ENCODE measurements at places on chromosomes 12 and 14.
A peak's percentile ranks its signal among the peaks of the same experiment; 100 is the strongest.

DNA sequence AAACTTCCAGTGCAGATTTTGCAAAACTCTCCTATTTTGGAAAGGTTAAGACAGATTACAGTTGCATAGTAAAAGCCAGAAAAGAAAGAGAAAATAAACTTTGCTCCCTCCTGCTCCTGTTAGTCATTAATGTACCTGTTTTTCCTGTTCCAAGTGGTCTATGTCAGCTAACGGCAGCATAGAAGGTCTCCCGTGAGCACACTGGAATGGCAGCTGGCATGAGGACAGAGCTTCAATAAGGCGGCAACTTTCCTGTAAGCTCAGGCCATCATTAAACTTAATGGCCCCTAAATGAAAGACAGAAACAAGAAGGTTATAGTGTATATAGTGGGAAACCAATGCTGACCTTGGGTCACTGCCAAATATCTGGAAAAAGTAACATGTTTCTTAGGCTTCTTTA, 16.0 kb downstream of the EIF2B2 start:
- DNase-seq, result no peak

- no peak for DNase-seq
These were observed 146.5 kb downstream of the SRGAP1 start for GRCh38 chr12:63990828-63991547.

DNA sequence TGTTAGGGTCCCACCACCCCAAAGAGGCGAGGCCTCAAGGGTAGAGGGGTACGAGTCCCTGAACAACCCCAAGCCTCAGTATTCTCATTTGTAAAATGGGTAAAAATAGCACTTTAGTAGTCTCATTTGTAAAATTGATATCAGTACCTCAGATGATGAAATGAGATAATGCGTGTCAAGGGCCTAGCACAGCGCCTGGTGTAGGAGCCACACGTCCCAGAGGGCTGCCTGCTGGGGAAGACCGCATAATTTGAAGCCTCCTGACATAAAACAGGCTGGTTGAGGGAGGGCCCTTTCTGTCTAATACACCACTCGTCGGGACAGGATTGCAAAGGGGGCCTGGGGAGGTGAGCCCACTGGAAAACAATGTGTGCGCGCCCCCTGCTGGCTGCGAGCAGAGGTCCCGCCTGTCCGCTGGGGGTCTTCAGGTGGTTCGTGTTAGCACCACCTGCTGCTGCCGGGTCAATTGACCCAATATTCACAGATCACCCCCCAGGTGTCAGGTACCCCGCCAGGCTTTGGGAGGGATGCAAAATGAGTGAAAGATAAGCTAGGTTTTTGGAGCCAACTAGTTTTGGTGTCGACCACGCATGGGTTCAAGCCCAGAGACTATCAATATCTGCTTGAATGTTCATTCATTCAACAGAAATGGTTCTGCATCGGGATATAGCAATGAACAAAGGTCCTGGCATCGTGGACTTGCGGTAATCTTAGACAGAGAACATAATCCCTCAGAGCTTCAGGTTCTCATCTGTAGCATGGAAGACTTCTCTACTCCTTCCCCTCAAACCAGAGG, 24.7 kb upstream of the IRF2BPL start:
- DNase-seq, result no peak

DNA sequence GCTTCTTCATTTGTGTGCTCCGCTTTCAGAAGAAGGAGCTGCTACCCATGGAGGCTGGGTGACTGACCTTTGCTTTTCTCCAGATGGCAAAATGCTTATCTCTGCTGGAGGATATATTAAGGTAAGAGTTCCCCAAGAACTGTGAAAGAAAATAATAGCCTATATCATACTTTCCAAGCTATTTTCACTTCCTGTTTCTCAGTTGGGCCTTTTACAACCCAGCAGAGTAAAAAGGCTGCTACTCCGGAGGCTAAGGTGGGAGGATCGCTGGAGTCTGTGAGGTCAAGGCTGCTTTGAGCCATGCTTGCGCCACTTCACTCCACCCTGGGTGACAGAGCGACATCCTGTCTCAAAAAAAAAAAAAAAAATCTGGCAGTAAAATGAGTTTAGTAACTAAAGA, 82.1 kb downstream of the APAF1 start:
- no peak for DNase-seq

DNA sequence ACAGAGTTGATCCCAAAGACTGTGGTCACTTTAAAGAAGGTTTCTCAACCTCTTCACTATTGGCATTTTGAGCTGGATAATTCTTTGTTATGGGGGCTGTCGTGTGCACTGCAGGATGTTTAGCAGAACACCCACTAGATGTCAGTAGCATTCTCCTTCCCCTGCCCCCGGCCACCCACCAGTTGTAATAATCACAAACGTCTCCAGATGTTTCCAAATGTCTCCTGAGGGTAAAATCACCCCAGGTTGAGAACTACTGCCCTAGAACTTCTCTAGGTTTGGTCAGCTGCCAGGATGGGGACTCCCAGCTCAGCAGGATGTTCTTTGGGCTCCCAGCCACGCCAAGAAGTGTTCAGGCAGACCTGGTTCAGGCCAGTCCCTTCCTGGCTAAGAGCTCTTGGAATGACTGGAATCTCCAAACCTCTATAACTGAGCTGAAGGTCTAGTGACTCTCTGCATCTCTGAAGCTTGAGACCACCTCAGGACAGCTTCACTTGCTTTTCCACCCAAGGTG, 12.5 kb upstream of the AJUBA start:
- DNase-seq, result peak; percentile 75

- DNase-seq, result no peak
These were observed 739 bp downstream of the JPH4 start for GRCh38 chr14:23577710-23578392.

GRCh38 chr14:73567358-73567757, 1.7 kb upstream of the ACOT2 start:
- DNase-seq, result no peak

DNA sequence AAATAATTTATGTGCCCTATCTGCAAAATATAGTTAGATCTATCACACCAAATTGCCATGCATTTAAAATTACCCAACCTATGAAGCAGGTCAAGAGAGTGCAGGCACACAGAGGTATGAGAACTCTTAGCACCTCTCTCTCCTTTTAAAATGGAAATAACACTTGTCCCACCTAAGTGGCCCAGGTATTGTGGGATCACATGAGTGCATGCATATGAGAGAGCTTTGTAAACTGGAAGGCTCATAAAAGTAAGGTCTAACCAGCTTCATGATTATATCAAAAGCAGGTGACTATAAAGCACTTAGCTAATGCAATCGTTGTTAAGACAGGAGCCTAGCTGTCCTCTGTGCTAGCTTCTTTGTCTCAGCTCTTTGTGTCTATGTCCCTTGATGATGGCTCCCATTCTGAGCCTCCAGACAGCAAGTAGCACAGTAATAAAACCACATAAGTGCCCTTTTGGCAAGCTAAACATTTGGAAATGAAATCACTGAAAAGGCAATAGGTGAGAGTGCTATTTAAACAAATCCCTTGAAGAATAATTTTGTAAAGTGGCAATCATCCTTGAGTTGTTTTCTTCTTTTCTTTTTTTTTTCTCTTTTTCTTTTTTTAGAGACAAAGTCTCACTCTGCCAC, 219.0 kb downstream of the NTF3 start:
- DNase-seq, result no peak

DNA sequence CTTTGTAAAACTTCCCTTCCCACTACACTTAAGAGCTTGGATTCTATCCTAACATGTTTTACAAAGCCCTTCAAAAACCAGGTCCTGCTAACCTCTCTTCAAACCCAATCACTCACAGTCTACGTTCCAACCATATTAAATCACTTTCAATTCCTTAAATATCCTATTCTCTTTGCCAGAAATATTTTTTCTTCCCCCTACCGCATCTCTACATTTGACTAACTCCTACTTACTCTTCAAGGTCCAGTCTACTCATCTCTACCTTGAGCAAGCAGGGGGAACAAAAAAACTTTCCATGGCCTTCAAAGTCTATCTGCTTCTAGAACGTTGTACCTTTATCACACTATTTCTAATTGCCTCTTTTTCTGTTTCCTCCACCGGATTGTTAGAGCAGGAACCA, 6.1 kb downstream of the ERGIC2 start:
- no peak for DNase-seq

DNA sequence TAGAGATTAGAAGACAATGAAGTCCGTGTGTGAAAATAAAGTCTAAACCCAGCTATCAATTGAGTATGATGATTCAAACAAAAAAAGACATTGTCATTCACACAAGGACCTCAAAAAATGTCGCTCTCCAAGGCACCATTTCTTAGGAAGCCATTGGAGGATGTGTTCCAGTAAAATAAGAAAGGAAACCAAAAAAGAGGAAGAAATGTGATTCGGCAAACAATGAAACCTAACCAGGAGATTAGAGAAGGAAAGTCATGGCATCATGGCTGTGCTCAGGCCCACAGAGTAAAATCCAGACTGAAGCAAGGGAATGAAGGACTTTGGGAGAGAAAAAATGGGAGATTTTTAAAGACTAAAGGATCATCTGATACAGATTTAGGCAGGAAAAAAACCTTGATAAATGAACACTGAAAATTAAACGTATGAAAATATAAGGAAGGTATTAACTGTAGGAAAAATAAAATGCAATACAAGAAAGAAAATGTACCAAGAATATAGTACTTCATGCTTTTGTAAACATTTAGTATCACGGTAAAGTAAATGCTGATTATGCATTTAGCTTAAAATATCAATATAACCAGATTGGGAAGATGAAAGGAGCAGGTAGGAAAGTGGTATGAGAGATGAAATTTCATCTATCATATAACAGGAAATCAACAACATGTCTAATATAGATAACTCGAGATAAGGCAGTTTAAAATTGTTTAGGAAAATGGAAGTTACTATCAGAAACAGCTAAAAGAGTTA, 38.2 kb upstream of the MTHFD1 start:
- DNase-seq, result no peak

DNA sequence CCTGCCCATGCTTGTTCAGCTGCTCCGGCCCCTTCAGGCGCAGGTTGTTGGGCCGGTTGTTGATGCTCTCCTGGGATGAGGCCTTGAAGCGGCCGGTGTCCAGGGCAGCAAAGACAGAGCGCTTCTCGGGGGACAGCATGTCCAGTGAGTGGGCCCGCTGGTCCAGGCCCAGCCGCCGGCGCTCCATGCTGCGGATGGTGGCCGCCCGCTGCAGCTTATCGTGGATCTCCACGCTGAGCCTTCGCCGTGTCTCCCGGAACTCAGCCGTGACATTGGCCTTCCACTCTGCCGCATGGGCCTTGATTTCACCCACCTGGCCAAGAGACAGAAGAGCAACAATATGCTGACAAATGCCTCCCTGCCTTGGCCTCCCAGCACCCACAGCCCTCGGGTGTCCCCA, 137.2 kb downstream of the KCNK10 start:
- DNase-seq, result no peak

GRCh38 chr12:88790231-88790630, 210.0 kb upstream of the KITLG start:
- no peak for DNase-seq

- DNase-seq, result no peak
These were observed 19.3 kb upstream of the KRT7 start for GRCh38 chr12:52213564-52214420.

DNA sequence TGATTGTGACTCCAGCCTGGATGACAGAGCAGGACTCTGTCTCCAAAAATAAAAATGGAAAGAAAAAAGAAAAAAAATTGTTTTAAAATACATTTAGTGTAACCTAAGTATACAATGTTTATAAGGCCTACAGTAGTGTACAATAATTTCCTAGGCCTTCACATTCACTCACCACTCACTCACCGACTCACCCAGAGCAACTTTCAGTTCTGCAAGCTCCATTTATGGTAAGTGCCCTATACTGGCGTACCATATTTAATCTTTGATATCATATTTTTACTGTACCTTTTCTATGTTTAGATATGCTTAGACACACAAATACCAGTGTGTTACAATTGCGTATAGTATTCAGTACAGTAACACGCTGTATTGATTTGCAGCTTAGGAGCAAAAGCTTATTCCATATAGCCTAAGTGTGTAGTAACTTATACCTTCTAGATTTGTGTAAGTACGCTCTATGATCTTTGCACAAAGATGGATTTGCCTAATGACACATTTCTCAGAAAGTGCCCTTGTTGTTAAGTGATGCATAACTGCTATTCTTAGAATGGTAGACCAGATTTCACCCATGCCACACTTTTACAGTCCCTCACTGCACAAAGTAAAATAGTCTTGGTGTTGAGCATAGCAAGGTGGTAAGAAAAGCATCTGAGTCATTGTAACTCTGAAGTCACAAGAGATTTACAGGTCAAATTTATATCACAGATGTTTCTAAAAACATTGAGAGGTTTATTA, 151.9 kb downstream of the LRRK2 start:
- no peak for DNase-seq

- DNase-seq, result no peak
These were observed 20.8 kb upstream of the STRAP start for GRCh38 chr12:15861404-15861803.

DNA sequence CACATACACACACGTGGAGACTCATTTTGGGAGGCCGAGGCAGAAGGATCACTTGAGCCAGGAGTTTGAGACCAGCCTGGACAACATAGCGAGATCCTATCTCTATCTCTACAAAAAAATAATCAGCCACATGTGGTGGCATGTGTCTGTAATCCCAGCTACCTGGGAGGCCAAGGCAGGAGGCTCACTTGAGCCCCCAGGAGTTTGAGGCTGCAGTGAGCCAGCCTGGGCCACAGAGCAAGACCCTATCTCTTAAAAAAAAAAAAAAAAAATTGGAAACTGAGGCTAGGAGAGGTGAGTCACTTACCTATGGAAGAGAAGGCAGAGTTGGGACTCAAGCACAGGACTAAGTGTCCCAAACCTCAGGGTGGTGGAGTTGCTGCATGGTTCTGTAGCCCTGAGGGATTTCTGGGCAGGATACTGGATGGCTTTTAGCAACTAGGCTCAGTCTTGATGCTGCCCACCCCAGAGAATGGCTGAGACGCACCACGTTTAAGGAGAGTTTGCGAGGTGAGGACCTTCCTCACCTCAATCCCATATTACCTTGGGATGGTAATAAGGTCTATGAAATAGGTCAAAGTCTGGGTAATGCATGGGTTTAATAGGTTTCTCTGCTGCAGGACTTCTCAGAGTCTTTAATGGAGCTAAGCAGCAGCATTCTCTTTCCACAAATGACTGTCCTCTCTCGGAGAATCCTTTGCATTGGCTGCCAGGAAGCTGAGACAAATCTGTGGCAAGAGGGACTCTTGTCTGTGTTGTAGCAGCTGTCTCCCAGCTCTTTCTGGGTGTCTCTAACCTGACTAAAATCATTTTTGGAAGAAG, 35.6 kb downstream of the SH2B3 start:
- no peak for DNase-seq

GRCh38 chr14:59969319-59969718, 49.4 kb downstream of the LRRC9 start:
- DNase-seq, result no peak

GRCh38 chr14:100305324-100306100, 732 bp downstream of the SLC25A29 start:
- DNase-seq, result no peak

GRCh38 chr12:53737093-53737808, 10.0 kb upstream of the CALCOCO1 start:
- no peak for DNase-seq

GRCh38 chr12:29589851-29590250, 92.4 kb upstream of the OVCH1 start:
- no peak for DNase-seq

GRCh38 chr12:56521209-56521589, 421 bp upstream of the RBMS2 start:
- DNase-seq, result no peak

- no peak for DNase-seq
These were observed 35.2 kb upstream of the FAM181A start for GRCh38 chr14:93891756-93892504.

- DNase-seq, result no peak
These were observed 45.4 kb upstream of the GALNT9 start for GRCh38 chr12:132374612-132375445.
